ENCODE measurements at places on chromosomes 13 and 19.
A peak's percentile ranks its signal among the peaks of the same experiment; 100 is the strongest.

DNA sequence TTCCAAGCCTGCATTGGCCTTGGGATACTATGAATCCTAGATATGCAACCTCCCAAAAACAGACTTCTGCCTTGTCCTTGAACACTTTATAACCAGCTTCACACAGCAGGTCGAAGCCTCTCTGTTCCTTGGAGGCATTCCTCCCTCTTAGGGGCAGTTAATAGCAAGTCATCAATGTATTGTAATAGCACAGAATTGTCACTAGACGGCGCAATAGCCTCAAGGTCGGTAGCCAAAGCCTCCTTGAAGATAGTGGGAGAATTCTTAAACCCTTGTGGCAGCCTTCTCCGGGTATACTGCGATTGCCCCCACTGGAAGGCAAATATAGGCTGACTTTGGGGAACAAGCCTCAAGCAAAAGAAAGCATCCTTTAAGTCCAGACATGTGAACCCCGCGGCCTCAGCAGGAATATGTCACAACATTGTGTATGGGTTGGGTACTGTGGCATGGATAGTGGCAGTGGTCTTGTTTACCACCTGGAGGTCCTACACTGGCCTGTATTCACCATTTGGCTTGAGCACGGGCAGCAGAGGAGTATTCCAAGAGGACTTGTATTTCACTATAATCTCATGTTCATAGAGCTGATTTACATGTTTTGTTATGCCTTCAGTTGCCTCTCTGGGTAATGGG, 61.1 kb downstream of the ZNF431 start:
- DNase-seq, result no peak

DNA sequence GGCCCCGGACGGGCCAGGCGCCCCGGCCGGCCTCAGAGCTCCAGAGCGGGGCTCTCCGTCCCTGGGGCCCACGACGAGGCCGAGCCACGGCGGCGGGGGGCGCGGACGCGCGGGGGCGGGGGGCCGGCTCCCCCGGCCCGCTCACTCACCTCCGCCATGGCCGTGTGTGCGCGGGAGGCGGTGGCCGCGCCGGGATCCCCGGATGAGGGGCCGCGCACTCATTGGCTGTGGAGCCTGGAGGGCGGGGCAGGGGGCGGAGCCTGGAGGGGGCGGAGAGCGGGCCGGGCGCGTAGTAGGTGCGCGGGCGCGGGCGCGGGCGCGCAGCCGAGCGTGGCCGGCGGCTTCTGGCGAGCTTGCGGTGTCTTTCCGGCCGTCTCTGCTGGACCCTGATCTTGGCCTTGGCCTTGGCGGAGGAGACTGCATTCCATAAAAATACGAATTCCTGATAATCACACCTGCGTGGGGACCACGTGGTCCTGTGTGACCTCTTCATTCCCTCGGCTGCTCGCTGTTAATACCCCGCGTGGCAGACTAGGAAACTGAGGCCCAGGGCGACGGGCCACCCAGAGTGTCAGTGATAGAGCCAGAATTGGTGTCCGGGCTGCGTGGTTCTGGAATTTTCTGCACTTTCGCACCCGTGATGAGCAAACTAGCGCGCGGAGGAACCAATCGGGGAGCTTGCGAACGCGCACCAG, at the start of gene MIER2:
Gene MIER2 (minus strand): TSS at position 172 of the 695 bp plus-strand sequence. CDS start 14 bp downstream, at position 158.
- peak; percentile 42 for DNase-seq

- DNase-seq, result no peak
Measured at GRCh38 chr13:58850161-58850560, 1218.6 kb downstream of the PCDH17 start.

DNA sequence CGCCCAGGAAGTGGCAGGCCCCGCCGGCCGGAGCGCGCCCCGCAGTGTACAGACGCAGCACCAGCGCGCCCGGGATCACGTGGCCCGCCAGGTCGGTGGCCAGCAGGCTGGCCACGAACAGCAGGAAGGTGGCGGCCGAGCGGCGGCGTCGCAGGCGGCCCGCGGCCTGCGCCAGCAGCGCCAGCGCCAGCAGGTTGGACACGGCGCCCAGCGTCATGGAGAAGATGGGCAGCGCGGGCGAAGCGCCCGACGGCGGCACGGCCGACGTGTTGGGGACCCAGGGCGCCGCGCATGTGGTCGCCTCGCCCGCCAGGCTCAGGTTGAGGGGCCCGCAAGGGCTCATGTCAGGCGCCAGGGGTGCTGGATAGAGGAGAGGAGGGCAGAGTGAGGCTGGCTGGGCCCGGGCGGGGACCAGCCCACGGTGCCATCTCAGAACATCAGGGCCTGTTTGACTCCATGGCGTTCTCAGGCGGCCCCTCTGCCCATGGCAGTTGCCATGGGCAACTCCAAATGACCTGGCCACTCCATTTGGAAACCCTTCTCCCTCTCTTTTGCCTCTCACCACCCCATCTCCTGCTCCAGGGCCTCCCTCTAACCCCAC, 1.1 kb downstream of the PTGER1 start:
- DNase-seq, result no peak

DNA sequence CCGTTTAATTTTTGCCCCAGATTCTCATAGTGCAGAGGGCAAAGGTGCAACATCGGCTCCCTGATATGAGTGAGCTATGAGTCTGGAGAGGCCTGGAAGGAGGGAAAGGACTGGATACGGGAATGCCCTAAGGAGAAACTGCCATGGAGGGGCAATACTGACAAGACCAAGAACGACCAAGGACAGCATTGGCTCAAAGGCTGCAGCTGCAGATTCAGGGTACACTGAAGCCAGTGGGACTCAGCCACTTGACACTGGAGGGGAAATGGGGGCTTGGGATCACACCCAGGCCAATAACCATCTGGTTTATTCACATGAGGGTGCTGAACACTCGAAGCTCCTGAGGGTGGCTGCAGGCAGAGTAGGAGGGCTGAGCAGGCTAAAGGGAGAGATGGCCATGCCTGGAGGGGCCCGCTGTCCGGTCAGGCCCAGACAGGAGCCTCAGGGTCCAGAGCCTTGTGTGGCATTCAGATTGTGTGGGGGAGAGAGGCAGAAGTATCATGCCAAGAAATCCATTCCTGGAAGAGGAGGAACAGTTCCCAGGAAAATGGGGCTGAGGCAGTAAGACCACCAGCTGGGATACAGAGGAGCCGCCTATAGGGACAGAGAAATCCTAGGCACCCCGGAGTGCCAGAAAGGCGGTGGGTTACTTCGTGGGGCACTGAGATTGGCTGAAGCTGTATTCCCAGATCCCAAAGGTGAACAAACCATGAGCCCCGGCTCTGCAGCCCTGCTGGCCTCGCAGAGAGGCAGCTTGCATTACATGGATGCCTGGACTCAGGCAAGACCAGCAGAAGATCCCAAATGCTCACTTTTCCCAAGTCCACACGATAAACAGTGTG, 20.7 kb downstream of the COL4A1 start:
- DNase-seq, result no peak
